Renal cortex interstitium (tissue), 15 donors: ENCODE measurements at places on chromosomes 3 and 15. TPM values are rescaled to one million over a fixed set of nuclear protein-coding genes. Genes with fewer than 3 reads are reported as not detected.

Gene ADGRG7
- polyA plus RNA-seq, result not detected

Gene SLC7A14
- polyA plus RNA-seq, result 1.4 TPM

Gene CNTN3
- polyA plus RNA-seq, result 7.1 TPM

Gene SLC2A2
- 27.6 TPM for polyA plus RNA-seq

- no peak for DNase-seq
Measured at GRCh38 chr3:57060089-57060821, at the start of gene SPATA12. Gene SPATA12 (plus strand): TSS chr3:57060664. CDS start chr3:57073695, 13,031 bp downstream.

DNA sequence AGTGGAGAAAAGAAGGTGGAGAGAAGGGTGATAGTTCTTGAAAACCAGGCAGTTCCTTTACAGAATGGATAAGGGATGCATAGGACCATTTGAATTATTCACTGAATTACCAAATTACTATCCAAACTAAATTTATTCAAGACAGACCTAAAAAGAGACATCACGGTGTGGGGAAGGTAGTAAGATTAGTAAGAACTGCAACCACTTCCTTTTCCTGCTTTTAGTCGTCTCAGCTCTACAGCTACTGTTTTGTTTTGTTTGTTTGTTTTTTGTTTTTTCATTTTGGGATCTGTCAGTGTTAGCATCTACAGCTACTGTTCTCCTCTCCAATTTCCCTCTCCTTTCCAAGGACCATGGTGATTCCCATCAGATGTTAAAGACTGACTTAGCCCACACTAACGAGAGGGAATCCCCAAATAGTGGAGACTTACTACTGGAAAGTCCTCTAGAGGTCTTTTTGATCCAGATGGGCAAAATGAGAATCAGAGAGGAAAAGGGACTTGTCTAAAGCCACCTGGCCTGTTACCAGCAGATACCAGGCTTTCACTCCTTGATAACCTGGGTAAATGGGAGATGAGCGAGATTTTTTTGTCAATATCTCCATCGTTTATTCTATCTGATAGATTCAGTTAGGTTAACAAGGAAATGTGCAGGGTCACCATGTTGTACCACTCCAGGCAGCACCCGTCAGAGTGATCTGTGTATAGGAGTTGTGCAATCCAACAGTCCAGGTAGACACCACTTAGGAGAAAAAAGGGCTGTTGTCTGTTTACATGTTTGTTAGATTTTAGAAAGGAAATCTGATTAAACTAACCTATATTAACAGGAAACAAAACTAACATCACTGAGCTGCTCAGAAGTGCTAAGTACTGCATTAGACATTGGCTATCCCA, 6.0 kb downstream of the HCLS1 start:
- DNase-seq, result no peak

- no peak for DNase-seq
Measured at GRCh38 chr3:163951397-163951987, 1126.8 kb downstream of the SI start.

DNA sequence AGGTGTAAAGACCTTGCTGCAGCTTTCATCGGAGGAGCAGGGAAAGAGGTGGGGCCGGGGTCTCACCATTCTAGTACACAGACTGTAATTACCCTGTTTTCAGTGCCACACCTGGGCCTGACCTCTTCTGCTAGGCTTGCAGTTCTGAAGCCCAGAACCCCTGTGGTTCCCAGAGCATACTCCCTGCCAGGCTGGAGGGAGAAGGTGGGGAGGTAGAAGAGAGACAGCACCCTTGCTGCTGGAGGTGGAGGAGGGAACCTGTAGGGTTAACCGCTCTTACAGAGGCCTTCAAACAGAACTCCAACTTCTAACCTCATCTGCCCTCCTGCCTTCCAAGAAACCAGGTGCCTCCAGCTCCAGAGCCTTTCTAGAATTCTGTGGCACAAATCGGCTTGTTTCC, 27.0 kb downstream of the PCOLCE2 start:
- no peak for DNase-seq

- no peak for DNase-seq
Measured at GRCh38 chr15:90904746-90905145, 1.6 kb downstream of the MAN2A2 start.

DNA sequence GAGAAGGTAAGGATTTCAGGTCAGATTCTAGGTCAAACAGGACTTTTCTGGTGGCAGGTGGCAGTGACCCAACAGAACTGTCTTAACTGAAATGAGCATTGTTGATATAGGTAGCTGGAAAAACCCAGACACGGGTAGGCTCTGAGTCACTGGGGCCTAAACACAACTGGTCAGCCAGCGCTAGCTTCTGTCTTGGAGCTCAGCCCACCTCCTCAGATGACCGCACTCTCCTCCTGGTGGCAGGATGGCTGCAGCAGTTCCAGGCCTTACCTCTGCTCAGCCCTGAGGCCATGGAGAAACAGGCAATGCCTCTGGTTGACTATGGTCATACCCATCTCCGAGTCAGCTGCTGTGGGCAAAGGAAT, 61.1 kb upstream of the GATA2 start:
- no peak for DNase-seq

DNA sequence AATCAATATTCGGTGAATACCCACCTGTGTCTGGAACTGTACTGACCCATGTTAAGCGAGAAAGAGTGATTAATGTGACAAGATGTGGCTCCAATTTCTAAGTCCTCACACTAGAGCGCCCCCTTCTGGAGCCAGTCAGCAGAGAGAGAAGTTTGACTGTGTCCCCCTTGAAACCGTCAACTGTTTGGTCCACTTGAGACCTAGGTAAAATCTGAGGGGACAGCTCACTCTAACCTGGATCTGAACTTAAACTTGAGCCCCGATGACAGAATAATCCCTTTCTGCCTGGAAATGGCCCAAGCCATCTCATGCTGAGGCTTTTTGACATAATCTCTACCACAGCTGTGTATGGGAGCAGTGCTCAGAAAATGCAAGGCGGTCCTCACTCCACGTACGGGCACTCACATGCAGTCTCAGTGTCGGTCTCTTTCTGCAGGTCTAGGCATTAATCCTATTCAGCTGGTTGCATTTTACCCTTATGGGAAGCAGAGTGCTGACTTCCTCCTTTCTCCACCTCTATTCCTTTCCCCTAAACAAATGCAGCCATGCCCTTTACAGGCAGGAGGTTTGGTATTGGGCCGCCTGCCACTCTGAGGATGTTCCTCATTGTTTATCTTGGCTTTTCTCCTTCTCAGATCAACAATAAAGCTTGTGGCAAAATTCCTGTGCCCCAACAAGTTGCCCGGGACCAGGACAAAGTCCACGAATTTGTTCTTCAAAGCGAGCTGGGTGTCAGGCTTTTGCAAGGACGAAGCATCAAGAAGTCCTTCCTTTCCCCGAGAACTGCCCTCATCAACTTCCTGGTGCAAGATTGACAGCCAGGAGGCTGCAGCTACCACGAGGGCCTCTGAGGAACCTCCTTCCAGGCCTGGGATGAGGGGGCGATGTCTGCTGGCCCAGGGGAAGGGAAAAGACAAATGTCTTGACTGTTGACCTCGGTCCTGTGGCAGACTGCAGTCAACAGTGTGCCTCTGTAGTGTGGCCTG, 47.5 kb upstream of the LIMD1 start:
- DNase-seq, result no peak

GRCh38 chr3:72523429-72524151, 324.7 kb downstream of the SHQ1 start:
- DNase-seq, result no peak

- no peak for DNase-seq
Measured at GRCh38 chr15:99435877-99436541, 129.8 kb upstream of the MEF2A start.

DNA sequence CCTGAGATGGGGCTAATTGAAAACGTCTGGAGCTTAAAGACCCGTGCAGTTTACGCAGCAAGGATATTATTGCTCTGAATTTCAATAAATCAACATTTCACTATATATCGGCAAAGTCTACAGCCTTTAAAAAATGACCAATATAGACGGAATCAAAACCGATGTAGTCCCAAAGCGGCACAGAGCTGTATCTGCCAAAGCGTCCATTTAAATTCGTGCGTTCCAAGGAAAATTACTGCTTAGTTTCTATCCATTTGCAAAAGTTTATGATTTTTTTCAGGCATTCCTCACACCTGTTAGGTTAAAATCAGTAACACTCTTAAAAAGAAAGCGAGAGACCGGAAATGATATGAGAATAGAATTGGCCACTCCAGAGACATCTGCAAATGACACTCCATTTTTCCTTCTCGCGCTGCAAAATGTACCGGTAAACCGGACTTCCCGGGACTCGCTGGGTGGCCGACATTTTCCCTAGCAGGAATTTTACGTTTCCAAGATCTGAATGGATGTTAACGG, 777 bp upstream of the EIF4A2 start:
- no peak for DNase-seq

DNA sequence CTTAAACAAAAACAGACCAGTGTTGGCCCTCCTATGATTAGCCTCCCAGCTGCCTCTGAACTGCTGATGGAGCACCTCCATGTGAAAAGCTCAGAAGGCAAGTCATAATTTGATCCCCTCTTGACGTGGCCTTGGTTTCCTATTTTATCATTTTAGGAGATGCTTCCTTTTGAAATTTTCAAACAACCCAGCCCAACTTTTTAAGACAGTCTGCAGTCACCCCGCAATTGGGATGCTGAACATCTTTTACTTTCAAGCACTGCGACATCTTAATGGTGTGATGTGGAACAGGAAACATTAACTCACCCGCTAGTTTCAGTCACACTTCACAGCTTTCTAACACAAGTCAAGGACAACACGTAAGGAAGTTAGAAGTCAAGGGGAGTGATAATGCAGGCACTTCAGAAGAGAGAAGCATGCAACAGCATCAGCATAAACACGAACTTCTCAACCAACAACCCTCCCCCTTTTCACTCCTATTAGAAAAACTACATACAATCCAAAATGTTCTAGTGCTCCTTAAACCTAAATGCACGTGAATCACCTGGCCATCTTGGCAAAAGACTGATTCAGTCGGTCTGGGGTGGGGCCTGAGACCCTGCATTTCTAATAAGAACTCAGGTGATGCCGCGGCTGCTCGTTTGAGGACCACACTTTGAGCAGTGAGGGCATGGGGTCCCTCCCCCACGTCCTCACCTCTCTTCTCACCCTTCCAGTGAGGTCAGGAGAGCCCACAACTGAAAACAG, 161.5 kb downstream of the FOXP1 start:
- no peak for DNase-seq

- DNase-seq, result no peak
Measured at GRCh38 chr3:42681361-42682038, 3.8 kb upstream of the KLHL40 start.

DNA sequence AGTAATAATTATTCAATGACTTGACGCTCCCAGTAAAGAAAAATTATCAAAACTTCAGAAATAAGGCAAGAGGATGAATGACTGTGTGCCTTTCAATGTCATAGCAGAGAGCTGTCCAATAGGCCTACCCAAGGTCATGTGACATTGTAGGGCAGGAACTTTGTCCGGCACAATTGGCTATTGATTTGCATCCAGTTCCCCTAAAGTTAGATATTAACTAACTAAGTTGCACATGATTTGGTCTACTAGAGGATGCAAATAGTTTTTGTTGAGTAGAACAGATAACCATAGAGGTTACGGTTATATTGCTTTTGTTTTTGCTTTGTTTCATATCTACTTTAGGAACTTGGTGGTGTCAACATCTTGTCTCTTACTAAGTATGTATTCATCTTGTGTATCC, 127.9 kb upstream of the PFN2 start:
- no peak for DNase-seq
